ENCODE measurements at places on chromosomes 11 and 22.

DNA sequence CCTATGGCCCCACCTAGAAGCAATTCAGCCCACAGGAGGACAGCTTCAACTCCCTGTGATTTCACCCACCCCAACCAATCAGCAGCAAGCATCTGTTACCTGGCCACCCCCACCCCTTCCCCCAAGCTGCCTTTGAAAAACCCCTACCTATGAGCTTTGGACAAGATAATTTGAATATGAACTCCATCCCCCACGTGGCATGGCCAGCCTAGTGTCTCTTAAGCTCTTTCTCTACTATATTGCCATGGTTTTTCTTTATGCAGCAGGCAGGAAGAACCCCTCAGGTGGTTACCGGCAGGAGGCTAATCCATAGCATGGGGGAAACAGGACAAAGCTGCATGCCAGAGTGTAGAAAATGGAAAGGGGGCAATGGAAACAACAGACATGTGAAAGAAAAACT lies 29.0 kb downstream of the CTSC start:
- no peak for DNase-seq

DNA sequence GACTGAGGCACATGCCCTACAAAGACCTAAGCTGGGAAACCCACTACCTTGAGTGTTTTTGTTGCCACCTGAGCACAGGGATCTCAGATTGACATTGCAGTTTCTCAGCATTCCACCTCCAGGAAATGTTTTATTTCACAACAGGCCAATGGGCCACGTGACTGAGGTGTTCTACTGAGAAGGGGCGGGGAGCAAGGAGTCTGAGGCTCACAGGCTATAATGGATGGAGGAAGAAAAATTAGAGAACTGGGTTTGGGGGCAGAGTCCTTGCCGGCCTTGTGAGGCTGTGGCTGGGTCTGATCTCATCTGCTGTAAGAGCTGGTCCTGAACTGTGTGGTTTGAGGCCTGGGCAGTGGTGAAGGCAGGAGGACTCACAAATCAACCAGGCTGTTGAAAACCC lies 40.7 kb downstream of the ZNF202 start:
- DNase-seq: no peak

GRCh38 chr11:22711071-22711770 lies 44.8 kb downstream of the GAS2 start:
- DNase-seq: no peak

- DNase-seq: no peak
Measured at GRCh38 chr11:126132319-126132718, 69.7 kb upstream of the CDON start.

DNA sequence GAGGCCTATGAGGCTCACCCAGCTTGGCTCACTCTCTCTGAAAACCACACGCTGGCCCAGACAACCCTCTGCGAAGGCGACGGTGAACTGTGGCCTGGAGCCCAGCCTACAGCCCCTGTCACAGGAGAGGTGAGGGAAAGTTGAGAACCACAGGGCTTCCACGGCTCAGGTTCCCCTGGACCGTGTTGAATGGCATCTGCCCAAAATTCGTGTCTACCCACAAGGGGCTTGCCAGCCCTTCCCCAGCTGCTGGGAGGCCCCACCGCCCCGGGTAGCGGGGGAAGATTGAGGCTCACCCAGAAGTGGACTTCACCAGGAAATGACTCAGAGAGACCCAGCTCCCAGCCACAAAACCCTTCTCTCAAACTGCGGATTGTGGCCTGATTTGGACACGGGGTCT lies 197.1 kb downstream of the CTTN start:
- DNase-seq: no peak

DNA sequence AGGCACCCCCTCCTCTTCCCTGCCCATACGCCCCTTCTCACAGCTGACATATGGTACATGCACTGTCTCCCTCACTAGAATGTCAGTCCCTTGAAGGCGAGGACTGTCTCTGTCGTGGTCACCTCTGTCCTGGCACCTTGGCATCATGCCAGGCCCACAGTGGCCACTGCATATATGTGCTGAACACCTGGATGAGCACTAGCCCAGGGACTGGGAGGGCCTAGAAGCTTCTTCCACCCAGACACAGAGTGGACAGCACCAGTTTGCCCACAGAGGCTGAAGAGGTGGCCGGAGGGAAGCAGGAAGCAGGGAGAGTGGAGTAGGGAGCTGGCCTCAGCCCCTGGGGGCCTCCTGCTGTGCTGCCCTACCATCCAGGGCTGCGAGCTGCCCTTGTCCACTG lies 28.6 kb downstream of the VPS37C start:
- no peak for DNase-seq

DNA sequence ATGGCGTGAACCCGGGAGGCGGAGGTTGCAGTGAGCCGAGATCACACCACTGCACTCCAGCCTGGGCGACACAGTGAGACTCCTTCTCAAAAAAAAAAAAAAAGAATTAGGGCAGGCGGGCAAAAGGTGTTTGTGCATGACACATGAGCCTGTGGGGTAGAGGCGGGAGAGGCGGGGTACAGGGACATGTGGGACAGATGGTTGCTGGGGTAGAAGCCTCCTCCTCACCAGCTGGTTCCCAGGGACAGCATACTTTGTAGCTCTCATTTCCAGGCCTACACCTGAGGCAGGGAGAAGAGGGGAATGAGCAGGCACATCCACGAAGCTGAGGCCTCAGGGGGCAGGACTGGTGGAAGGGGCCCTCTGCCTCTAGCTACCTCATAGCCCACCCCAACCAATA lies 23.7 kb downstream of the YWHAH start:
- no peak for DNase-seq

DNA sequence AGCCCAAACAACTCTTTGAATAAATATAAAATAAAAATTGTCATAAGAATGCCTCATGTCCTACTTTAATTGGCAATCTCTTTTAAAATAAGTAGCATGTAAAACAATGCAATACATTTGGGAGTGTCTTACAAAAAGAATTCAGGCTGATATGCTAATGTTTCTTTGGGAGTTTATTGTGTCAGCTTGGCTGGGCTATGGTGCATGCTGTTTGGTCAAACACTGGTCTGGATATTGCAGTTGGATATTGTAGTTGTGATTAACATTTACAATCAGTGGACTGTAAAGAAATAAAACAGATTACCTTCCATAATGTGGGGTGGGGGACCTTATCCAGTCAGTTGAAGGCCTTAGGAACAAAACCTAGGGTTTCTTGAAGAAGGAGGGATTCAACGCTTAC lies 37.0 kb upstream of the B3GAT1 start:
- no peak for DNase-seq
